ENCODE measurements at places on chromosomes 3 and 15.

DNA sequence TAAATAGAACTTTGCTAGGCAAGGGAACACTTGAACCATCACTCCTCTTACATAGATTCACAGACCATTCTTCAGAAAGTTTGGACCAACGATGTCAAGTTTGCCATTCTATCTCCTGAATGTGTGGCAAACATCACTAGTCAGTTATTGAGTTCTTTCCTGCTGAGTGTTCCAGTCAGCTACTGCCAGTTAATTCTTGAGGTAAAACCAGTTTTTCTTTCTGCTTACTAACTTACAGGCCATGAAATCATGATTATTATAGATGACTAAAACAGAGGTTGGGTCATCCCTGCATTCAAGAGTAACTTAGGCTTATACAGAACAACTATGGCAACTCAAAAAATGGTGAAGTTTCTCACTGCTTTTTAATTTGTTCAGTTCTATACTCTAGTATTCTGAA is 88.2 kb downstream of the AP4E1 start:
- DNase-seq = no peak

DNA sequence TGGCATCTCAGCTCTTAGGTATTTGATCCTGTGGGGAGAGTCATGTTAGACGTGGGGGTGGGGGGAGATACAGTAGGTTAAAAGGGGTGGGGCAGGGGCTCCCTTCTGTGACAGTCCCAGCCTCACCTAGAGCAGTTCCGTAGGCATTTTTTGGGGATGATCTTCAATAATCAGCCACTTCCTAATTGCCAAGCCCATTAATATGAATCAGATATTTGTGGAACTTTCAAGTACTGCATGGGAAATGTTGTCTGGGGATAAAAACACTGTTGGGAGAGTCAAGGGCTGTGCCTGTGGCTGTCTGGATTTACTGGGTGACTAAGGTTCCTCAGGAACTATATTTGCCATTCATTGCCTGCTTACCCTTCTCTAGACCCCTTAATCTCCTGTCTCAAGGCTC is 9.5 kb downstream of the C3orf52 start:
- DNase-seq = no peak

DNA sequence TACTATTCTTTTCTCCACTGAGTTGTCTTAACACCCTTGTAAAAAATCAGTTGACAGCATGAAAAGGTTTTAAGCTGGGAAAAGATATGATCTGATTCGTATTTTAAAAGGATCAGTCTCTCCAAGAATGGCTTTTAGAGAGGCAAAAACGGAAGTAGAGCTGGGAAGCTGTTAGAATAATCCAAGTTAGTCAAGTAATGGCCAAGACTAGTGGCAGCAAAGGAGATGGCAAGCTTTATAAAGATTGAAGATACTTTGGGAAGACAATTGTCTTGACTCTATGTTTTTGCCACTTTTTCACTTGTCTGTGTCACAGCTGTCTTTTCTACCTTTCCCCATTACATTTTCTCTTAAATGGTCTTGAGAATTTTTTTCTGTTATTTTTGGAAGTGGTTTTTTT is 243.5 kb upstream of the MANF start:
- DNase-seq = no peak

DNA sequence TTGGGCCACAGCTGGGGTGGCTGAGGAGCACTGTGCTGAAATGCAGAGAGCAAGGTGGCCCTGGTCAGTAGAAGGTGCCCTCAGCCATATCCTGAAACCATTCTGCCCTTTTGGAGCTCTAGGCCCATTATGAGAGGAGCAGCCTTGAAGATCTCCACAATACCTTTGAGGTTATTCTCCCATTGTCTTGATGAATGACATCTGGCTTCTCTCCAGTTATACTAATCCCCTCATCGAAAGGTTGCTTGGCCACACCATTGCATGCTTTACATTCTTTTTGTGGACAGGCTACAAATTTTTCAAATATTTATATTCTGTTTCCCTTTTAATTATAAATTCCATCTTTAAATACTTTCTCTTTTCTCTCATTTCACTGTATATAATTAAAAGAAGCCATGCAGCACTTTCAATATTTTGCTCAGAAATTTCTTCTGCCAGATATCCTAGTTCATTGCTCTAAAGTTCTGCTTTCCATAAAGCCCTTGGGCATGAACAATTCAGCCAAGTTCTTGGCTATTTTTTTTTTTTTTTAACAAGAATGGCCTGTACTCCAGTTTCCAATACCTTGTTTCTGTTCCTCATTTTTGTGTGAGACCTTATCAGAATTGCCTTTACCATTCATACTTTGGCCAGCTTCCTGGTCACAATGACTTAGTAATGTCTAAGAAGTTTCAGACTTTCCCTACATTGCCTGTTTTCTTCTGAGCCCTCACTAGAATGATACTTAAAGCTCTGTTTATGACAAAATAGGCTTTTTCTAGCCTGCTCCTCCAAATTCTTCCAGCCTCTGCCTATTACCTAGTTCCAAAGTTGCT is 138.9 kb upstream of the SGO1 start:
- DNase-seq = no peak

GRCh38 chr15:57665194-57665593 is 41.3 kb upstream of the POLR2M start:
- no peak for DNase-seq

GRCh38 chr3:28978092-28978491 is 302.8 kb upstream of the RBMS3 start:
- DNase-seq = no peak

GRCh38 chr3:15269091-15269989 is 63.0 kb downstream of the SH3BP5 start:
- peak; percentile 74 for DNase-seq

- DNase-seq = no peak
These were observed 63.6 kb downstream of the FAM81A start for GRCh38 chr15:59501597-59501996.

DNA sequence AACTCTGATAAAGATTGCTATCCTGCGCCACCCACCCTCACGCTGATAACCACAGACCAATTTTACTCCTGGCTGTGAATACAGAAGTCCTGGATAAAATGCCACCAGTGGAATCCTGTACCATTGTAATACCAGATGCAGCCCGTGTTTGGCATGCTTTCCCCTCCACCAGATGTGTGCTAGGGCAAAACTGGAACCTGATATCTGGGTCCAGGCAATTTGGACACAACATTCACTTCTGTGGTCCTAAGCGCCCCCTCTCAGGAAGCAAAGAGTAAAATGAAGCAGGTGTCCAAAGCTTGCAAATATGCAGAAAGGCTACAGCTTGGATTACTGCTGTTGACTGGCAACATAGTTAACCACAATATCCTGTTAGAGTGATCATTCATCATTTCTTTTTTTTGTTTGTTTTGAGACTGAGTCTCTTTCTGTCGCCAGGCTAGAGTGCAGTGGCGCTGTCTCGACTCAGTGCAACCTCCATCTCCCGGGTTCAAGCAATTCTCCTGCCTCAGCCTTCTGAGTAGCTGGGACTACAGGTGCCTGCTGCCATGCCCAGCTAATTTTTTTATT is 32.8 kb downstream of the LOXL1 start:
- DNase-seq = no peak

DNA sequence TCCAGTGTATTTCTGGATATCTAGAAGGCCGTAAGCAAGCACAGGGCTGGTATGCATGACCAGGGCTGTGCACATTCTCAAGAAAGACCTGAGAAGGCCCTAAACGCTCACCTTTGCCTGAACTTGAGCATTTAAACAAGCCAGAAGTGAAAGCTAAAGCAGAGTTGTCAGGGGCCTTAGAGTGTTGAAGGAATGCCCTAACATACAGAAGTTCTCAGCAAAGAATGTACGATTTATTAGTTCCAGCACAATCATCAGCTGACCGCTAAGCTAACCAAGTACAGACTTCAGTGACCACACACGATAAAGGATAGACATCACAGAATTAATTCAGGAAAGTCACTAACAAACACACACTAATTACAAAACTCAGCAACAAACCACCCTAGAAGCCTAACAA is 8.7 kb downstream of the HLTF start:
- DNase-seq = no peak

DNA sequence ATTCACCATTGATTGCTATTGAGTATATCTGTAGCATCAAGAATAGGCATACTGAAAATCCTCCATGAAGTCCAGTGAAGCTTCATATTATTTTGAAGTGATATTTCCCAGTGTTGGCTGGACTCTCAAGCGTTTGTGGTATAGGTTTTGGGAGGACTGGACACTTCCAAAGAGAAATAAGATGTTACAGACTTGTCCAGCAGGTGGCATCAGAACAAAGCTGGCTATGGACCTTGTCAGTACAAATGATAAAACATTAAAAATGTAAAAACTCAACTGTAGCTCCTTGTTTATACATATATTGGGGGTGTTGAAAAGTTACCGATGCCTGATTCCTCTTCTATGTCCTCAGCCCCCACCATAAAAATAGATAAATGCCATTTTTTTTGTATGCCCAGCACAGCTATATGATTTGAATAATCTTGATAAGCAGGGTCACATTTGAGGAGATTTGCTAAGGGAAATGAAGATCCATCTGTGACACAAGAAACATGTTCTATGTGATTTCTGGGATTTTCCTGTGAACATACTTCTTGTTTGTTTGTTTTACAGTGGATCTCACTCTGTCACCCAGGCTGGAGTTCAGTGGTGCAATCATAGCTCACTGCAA is 54.5 kb upstream of the GOLGA6B start:
- no peak for DNase-seq

- DNase-seq = no peak
These were observed 3.9 kb downstream of the HYAL2 start for GRCh38 chr3:50318615-50319014.

- DNase-seq = no peak
These were observed 240.0 kb downstream of the THSD4 start for GRCh38 chr15:71355268-71355667.

DNA sequence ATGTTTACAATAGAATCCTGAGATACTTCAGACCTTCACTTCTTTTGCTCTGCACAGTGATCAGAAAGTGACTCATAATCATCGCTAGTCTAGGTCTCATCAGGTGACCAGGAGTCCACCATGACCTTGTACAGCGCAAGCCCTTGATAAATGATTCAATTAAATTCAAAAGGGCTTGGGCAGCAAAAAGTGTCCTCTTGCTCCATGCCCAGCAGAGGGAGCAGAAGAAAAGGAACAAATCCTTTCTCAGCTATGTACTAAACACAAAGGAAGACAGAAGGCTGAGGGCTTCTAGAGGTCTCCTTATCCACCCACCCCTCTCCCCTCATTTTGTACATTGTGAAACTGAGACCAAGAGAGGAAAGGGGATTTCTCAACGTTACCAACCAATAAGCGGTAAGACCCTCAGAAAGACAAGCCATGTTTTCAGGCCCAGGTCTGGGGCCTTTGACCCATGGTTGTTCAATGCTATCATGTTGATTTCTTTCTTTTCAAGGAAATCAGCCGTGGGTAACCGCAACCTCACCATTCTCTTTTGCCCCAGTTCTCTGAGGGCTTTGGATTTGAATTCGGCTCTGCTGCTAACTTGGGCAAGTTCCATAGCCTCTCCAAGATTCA is 74.8 kb downstream of the AQP9 start:
- DNase-seq = no peak
